ENCODE measurements at places on chromosomes 7 and 10.

- no peak for DNase-seq
These were observed 62.5 kb upstream of the TOMM7 start for GRCh38 chr7:22884911-22885788.

DNA sequence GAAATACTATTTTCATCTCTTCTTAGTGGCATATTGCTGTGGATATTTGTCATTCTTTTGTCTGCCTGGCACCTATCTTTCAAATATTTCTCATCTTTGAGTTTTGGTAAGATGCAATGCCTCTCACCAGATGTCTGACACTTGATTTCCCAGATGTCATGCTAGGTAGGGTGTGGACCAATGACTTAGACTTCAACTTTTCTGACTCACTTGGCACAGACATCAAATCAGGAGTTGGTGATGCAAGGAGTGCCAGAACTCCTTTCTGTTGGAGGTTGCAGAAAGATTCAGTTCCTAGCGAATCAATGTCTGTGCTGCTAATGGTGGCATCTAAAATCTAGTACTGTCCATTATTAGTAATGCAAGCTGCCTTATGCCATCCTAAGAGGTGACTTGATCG is 216.9 kb upstream of the FERD3L start:
- no peak for DNase-seq

DNA sequence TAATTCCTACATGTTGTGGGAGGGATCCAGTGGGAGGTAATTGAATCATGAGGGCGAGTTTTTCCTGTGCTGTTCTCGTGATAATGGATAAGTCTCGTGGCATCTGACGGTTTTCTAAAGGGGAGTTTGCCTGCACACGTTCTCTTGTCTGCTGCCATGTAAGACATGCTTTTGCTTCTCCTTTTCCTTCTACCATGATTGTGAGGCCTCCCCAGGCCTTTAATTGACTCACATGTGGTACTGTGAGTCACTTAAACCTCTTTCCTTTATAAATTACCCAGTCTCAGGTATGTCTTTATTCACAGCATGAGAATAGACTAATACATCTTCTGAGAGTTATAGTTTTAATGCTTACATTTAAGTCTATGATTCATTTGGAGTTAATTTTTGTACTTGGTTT is 22.6 kb upstream of the CPN1 start:
- DNase-seq = no peak

DNA sequence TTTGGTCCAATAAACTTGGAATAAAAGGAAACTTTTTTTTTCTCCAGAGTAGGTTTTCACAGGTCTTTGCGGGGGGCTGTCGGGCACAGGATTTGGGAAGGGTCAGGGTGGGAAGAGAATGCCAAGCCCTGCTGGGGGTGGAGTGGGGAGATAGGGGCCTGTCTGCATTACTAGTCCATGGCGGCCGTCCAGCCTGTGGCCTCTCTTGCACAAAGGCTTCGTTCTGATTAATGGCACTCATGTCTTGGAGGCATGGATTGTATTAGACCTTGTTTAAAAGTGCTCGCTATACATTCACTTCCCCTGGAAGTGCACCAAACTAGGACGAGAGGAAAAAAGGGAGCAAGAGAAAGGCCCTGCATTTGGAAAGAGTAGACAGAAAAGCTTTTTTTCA is 37.2 kb downstream of the LRMDA start:
- DNase-seq = no peak

- DNase-seq = no peak
These were observed 92.6 kb upstream of the RAB11FIP2 start for GRCh38 chr10:118139321-118139720.

GRCh38 chr10:17282311-17282710 is 54.3 kb downstream of the VIM start:
- no peak for DNase-seq

DNA sequence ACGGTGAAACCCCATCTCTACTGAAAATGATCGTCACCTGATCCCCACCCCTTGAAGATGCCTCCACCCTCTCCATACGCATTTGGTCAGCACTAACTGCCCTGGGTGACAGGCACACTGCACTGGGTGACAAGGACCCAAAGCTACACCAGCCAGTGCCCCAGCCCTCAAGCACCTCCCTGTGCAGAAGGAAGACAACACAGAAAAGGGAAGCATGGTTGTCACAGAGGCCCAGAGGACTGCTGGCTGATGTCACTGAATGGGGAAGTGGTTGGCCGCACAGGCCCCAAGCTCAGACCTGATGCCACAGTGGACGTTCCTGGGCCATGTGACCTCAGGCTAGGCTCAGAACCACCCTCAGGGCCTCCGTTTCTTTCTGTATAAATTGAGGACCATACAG is 4.2 kb upstream of the PILRA start:
- no peak for DNase-seq

- peak; percentile 10 for DNase-seq
These were observed 975.2 kb downstream of the SORCS1 start for GRCh38 chr10:106189292-106189691.

GRCh38 chr7:7505915-7506314 is 29.8 kb downstream of the COL28A1 start:
- DNase-seq = no peak

DNA sequence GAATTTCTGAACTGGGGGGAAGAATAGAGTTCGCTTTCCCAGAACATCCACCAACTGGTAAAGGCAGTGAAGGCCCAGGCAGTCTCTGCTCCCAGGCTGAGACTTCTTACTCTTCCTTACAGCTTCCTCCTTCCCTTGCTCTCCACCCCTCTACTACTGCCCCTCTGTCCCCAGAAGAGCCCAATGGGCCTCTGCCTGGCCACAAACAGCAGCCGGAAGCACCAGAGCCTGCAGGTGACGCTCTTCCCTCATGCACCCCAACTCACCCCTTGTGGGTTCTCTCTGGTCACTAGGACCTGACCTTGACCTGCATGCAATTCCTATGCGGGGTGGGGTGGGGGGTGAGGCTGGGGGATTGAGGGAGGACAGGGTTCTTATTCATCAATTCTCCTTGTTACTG is 16.5 kb downstream of the FAM131B start:
- DNase-seq = no peak

GRCh38 chr10:130180416-130180815 is 44.2 kb downstream of the GLRX3 start:
- no peak for DNase-seq

DNA sequence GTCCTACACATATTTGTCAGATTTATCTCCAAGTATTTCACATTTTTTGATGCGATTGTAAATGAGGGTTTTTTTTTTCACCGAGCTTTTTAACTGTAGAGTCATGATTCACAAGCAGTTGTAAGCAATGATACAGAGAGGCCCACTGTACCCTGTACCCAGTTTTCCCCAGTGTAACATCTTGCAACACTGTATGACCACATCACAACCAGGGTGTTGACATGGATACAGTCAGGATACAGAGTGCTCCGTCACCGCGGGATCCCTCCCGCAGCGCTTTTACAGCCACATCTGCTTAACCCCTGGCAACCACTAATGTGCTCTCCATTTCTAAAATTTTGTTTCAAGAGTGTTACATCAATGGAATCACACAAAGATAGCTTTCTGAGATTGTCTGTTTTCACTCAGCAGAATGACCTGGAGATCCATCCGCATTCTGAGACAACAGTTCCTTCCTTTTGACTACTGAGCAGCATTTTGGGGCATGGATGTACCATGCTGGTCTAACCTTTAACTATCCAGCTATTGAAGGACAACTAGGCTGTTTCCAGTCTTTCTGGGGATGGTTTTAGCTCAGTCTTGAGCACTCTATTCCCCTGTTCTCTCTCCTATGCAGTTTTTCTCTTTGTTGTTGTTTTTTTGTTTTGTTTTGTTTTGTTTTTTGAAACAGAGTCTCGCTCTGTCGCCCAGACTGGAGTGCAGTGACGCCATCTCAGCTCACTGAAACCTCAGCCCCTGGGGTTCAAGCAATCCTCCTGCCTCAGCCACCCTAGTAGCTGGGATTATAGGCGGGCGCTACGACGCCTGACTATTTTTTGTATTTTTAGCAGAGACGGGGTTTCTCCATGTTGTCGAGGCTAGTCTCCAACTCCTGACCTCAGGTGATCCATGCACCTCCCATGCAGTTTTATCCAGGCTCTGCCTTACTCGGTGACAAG is 25.9 kb downstream of the GPRIN2 start:
- no peak for DNase-seq

DNA sequence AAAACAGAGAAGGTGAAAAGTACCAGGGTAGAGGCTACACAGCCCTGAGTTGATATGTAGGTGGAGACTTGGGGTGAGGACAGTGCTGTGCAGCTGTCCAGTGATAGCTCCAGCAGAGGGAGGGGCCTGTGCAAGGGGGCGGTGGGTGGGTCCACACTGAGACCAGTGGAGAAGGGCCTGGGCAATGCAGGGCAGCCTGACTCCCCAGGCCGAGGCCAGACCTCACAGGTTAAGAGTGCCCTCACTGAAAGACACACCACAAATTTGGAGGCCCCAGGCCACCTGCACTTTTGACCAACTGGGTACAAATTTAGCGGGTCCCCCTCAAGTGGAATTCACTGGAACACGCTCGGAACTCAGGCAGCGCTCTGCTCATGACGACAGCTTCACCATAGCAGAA is 6.7 kb upstream of the RASGEF1A start:
- no peak for DNase-seq

DNA sequence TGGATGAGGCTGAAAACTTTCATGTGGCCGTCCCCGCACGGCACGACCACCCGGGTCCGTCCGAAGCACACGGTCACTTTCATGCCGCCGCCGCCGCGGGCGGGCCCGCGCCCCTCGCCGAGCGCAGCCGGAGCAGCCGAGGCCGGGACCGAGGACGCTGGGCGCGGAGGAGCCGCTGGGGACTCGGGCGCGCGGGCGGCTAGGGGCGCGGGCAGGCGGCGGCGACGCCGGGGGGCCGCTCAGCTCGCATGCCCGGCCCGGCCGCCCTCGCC is 247 bp downstream of the PARD3 start:
- no peak for DNase-seq

- no peak for DNase-seq
These were observed 127.7 kb downstream of the JAZF1 start for GRCh38 chr7:28052933-28053332.

DNA sequence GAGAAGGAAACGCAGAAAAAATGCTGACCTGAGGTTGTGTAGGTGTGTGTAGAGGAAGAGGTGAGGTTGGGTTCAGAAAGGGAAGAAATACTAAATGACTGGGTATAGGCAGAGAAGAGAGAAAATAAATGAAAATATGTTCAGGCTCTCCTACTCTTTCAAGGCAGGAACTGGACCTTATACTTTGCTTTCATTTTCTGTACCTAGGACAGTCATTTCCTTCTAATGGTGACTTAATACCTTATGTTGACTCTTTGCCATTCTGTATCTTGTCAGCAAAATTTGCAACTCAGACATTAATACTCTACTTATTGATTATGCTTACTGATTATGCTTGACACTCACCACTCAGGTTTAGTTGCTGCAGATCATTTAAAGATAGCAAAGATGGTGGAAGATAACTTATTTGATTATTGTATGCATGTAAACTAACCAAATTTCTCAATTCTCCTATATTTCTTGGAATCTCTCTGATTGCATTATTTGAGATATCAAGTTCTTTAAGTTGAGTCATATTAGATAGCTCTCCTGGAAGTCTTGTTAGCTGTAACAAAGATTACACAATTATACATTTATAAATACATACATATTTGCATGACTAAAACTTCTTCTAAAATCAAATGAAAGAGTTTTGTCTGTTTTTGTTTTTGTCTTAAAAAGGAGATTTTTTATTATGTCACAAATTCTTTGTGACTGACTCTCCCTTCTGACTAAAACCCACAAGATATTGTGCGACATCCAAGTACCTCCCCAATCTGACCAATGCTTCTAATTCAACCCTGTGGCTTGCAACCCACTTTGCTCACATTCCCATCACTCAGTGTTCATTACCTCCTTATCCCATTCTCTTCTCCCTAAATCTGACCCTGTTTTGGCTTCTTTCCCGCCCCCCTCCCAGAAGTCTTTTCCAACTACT is 20.0 kb downstream of the LRRD1 start:
- DNase-seq = no peak

GRCh38 chr10:123517426-123517825 is 148.7 kb upstream of the GPR26 start:
- DNase-seq = no peak

- no peak for DNase-seq
These were observed 51.6 kb upstream of the ARL4A start for GRCh38 chr7:12635830-12636229.

DNA sequence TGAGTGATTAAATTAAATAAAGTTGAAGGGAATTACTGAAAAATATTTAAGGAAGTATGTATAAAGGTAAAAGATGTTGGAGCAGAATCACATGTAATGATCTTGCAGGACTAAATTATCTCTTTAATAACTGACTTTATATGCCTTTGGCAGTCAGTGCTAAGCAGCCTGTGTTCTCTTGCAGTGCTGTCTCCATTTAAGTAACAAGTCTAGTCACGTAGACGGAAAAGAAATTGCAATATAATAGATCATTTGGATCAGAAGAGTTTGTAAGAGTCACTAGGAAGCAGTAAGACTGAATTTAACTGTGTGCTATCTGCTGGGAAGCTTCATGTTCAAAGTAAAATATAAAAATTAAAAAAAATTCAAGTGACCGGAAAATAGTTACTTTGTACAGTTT is 21.4 kb downstream of the BZW2 start:
- no peak for DNase-seq

DNA sequence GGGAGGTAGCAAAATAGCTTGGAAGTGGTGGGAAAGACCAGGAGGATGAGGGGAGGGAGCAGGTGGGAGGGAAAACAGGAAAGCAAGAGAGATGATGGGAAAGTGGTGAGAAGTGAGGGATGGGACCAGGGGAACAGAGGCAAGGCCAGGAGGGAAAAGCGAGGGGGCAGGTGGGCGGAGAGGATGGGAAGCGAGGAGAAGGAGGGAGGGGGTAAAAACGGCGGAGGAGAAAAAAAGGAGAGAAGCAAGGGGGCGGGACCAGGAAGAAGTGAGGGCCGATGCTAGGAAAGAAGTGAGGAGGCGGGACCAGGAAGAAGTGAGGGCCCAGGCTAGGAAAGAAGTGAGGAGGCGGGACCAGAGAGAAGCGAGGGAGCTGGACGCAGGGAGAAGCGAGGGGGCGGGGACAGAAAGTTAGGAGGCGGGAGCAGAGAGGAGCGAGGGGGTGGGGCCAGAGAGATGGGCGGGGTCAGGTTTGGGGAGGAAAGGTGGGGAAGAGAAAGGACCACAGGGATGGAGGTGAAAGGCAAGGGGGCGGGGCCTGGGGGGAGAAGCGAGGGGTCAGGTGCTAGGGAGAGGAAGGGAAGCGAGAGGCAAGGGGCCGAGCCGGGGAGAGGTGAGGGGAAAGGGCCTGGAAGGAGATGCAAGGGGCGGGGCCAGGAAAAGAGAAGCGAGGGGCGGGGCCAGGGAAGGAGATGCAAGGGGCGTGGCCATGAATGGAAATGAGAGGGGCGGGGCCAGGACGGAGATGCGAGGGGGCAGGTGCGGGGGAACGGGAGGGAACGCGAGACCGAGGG is 984 bp downstream of the SMURF1 start:
- DNase-seq = peak; percentile 93

- DNase-seq = no peak
These were observed 236.6 kb downstream of the POM121L12 start for GRCh38 chr7:53272081-53272480.

- no peak for DNase-seq
These were observed 282.7 kb upstream of the FZD8 start for GRCh38 chr10:35924759-35925158.

Measured in activated CD4-positive, alpha-beta T cell treated with anti-CD3 and anti-CD28 coated beads, Interleukin-2, amount 50 U/mL, for 48 hours (primary cell).